Cerebellar nuclear complex (tissue), 1 donor: ENCODE measurements at places on chromosomes 6 and 20.

- DNase-seq, result no peak
These were observed 995.3 kb upstream of the FLRT3 start for GRCh38 chr20:15332711-15333160.

- no peak for DNase-seq
These were observed 627 bp downstream of the RPS18 start for GRCh38 chr6:33272275-33273128.

DNA sequence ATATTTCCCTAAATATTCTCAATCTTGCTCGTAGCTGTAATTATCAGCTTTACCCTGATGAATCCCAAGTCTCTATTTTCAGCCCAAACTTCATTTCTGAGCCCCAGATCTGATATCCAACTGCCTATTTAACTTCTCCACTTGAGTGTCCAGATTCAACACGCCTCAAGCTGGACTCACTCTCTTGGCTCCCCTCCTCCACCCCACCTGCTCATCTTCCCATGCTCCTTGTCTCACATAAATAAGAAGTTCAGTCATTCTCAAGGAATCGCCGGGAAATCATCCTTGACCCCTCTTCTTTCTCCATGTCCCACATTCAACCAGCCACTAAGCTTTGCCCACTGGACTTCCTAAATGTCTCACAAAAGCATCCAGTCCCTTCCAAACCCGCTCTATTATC lies 89.9 kb upstream of the STMND1 start:
- no peak for DNase-seq

DNA sequence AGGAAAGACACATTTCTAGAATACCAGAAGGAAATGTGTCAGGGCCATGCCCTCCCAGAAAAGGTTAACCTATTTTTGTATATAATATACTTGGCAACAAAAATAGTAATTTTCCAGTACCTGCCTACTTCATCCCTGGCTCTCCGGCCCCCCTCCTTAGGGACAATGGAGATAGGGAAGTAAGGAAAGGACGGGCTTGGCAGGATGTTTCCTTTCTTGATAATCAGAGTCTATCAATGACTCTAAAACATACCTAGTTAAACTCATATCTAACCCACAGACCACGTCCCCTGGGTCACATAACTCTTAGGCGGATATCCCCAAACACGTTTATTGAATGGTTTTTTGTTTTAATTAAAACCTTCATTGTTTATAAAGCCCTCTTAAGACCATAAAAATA lies 11.8 kb downstream of the UQCC2 start:
- no peak for DNase-seq

DNA sequence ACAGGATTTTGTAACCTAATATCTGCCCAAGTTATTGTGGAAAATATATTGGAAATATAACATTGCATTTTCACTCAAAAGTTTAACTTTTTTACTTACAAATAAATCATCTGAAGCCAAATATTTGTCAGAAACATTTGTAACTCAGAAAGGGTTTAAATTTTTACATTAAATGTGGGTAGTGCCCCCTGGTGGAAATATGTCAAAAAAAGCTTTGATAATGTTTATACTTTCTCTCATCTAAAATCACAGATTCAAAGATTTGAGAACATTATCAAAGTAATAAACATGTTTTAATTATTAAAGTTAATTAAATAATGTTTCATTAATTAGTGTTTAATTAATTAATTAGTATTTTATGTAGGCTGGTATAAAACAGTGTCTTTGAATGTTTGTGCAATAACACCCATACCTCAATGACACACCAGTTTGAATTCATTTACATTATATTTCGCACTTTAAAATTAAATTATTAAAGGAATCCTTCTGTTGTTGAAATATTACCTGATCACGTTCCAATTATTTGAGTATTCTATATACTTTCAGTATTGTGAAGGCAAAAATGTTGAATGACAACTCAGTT lies 320.1 kb upstream of the FKBP1C start:
- no peak for DNase-seq

- DNase-seq, result no peak
These were observed 16.8 kb downstream of the USP45 start for GRCh38 chr6:99498421-99498820.

- DNase-seq, result no peak
These were observed 52.4 kb downstream of the RNF144B start for GRCh38 chr6:18439581-18439980.

- DNase-seq, result no peak
These were observed 173.6 kb downstream of the CDKAL1 start for GRCh38 chr6:20707870-20708269.

- no peak for DNase-seq
These were observed 8.7 kb downstream of the MAP1LC3A start for GRCh38 chr20:34566978-34567891.

DNA sequence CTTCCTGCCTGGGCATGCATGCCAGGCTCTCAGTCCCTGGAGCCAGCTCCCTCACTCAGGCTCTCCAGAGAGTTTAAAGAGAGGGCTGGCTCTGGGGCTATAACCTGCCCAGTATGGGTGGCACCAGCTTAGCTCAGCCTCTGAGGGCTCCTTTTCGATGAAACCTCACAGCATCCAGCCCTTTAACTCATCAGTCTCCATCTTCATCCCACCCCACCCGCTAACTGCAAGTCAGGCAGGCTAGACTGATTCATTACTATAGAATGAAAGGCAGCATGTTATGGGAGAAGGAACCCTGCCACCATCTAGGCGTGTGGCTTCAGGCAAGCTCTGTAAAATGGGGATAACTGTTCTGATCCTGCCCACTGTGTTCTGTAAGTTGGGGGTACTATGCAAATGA lies 53.5 kb downstream of the RAB44 start:
- DNase-seq, result no peak

DNA sequence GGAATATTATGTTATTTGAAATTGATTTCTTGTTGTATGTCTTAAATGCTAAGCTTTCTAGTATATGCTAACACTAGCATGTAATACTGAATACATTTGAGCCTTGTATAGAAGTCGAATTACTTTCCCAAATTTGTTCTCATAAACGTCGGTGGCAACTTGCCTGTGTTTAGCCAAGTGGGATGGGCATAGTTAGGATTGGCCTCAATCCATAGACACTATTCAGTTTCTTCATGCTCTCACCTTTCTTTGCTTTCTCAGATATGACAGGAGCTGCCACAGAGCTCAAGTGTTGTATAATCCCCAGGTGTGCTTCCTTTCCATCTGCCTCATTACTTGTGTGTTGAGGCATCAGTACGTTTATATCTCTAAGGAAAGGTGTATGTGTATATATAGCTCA lies 19.3 kb downstream of the ZNF334 start:
- no peak for DNase-seq

- DNase-seq, result no peak
These were observed 118.9 kb downstream of the ARMC2 start for GRCh38 chr6:108966855-108967755.

GRCh38 chr6:70586114-70586513 lies 19.4 kb downstream of the SDHAF4 start:
- DNase-seq, result no peak

DNA sequence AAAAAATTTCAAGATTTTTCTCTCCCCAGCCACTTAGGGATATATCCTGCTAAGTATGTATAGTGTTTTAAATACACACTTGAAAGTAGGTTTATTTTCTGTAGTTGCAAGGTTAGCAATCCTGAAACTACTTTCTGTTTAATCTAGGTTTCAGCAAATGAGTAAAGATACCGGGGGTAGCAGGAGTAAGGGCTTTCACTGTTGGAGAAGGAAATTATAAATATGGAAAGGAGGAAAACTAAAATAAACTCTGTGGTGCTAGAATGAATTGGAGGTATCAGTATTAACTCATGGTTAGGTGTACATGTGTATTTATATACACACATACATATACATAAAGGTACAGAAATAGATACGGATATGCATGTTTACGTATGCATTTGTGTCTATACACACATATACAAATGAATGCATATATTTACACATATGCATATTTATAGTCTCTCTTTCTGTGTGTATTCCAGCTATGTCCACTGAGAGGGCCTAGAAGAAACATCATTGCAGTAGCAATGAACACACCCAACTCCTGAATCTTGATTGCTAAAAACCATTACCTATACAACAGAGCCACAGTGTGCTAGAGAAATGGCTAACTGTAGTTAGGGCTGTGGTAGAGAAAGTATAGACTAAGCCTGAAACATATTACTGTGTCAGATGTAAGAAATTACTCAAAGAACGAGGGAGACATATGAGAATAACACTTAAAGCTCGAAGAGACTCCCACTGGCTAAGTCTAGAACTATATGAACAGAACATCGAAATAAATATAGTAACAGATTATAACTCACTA lies 95.9 kb upstream of the EMILIN3 start:
- DNase-seq, result no peak

DNA sequence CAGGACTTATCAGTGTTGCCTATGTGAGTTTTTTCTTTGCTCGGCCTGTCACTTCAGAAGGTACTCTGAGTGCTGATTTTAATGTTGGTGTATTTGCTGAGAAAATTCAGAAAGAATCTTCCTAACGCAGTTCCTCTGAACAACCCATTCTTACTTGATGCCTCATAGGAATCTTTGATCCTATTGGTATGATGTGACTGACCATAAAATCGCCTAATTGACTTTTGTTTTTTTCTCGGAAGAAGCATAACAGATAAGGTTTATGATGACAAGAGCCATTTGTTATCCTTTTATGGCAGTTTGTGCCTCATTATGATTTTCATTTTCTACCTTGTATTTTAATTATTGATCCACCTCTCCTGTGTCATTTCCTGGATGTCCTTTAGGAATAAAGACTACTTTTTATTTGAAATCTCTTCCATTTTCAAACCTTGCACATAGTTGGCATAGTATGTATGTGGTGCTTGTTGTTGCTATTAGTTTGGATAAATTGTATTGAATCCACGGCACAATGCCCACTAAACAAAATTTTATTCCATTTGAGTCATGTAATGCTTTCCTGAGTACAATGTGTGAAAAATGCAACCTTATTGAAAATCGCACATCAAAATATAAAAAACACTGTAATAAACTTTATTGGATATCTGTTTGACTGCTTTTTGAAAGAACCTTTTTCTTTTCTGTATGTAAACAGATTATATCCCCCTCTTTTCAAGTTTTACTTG lies 37.3 kb downstream of the LRRC1 start:
- no peak for DNase-seq

DNA sequence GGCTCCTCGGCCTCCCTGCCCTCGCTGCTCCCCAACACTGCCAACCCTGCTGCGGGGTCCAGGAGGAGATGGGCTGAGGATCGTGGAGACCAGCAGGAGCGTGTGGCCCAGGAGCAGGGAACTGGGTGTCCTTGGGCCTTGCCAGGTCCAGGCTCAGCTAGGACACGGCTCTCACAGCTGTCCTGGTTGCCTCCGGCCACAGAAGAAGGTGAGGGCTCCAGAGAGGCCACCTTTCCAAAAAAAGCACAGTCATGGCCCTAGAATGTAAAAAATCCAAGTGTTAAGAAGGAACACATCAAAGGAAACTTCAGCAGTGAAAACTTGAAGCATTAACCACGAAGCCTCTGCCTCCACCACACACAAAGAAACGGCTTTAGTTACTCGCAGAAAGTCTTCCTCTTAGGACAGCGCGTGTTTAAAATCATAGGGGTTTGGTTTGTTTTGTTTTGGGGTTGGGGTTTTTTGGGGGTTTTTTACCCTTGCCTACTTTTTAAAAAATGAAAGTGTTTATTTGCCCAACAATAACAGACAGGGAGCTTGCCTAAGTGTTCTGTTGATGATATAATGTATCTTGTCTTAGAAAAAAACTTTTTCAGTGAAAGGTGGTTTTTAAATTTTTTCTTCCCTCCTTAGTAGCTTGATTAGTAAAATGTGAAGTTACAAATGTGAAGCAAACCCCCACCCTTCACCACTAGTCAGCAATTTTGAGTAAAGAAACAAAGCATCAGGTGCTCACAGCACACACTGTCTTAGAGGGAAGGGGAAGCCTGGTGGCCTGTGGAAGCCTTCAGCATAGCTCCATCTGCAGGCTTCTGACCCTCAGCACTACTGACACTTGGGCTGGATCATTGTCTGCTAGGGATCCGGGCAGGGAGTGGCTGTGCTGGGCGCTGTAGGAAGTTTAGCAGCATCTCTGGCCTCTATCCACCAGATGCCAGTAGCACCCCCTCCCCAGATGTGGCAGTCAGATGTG lies 60.0 kb downstream of the PTPN1 start:
- no peak for DNase-seq
